Large intestine (tissue), 12 donors: ENCODE measurements at places on chromosomes 16 and 17.
A peak's percentile ranks its signal among the peaks of the same experiment; 100 is the strongest.

DNA sequence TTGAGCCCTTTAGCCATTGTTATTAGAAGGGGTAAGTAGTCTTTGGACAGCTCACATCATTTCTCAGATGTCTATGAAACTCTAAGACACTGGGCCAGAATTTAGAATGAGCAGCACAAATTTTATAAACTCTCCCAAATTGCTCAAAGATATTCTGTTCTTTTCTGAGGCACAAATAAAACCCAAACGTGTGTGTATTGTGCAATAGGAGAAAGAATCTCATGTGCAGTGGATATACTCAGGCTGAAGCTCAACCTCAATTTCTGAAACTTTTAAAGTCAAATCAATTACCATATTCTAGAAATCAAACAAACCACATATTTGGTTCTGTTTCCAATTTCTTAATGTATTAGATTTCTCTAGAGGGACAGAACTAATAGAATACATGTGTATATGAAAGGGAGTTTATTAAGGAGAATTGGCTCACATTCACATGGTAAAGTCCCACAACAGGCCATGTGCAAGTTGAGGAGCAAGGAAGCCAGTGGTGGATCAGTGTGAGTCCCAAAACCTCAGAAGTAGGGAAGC is 403.6 kb downstream of the RBFOX1 start:
- no peaks in the 10 kb centered on the region for H3K36me3 ChIP-seq
- H3K4me1 ChIP-seq, result no peaks in the 10 kb centered on the region
- no peak overlapping the region for H3K4me3 ChIP-seq
- no peak overlapping the region for H3K27ac ChIP-seq

- H3K4me3 ChIP-seq, result peak overlapping the region; percentile 27
- peaks cover 6% of the 10 kb centered on the region for H3K36me3 ChIP-seq
- peaks cover 35% of the 10 kb centered on the region for H3K4me1 ChIP-seq
- peak overlapping the region; percentile 62 for H3K27ac ChIP-seq
Measured at GRCh38 chr17:82106688-82107305, 8.8 kb upstream of the FASN start.

DNA sequence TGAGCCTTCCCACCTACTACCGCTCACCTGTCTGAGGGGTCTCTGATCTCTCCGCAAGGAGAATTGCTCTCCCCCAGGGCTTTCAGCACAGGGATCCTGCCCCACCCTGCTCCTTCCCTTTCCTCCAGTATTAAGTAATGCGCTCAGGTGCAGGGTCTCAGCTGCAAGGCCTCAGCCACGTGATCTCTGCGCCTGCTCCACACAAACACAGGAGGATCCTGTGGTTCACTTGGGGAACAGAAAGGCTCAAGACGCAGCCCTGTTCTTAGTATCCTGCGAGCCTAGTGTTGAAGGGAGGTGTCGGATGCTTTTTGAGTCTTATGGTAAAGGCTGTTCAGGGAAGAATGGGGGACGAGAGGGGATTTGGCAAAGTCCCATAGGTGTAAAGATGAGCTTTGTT is 41.6 kb upstream of the GCSH start:
- no peaks in the 10 kb centered on the region for H3K36me3 ChIP-seq
- H3K27ac ChIP-seq, result no peak overlapping the region
- H3K4me1 ChIP-seq, result no peaks in the 10 kb centered on the region
- DNase-seq, result no peak
- no peaks in the 10 kb centered on the region for H3K27me3 ChIP-seq
- no peak overlapping the region for H3K4me3 ChIP-seq

DNA sequence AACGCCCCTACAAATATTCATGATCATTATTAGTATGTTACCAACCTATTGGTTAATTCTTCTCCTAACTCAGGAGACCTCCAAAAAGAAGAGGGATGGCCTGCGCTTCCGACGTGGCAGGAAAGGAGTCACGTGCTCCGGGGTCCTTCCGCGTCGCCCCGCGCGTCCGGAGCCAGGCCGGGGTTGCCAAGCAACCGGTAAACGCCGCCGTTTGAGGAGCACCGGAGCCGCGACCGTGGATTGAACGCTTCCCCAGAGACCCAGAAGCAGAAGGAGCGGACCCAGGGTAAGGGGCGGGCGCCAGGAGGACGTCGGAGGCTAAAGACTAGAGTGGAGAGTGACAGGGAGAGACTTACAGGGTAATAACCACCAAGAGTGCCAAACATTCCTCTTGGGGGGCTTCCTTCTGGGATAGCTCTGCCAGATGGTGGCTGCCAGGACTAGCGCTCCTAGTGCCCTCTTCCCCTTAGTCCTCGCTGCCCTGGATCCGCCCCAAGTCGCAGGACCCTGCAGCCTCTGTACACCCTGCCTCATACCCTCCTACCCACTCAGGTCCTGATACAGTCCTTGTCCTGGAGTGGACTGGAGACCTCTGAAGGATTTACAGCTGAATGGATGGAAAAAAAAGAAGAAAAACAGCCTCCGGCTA is at the start of gene DNAI2:
TSS of gene DNAI2 (plus strand) at position 175 of the 649 bp plus-strand sequence. CDS start 7,584 bp downstream, outside the sequence.
- no peaks in the 10 kb centered on the region for H3K36me3 ChIP-seq
- peaks cover 9% of the 10 kb centered on the region for H3K27me3 ChIP-seq
- H3K4me3 ChIP-seq, result no peak within 1 kb of the TSS
- DNase-seq, result peak; percentile 53

- peaks cover 36% of the 10 kb centered on the region for H3K4me1 ChIP-seq
- H3K4me3 ChIP-seq, result no peak overlapping the region
- H3K27ac ChIP-seq, result peak overlapping the region; percentile 71
- peaks cover 6% of the 10 kb centered on the region for H3K36me3 ChIP-seq
- no peaks in the 10 kb centered on the region for H3K27me3 ChIP-seq
Measured at GRCh38 chr16:85421338-85422195, 191.6 kb upstream of the GSE1 start.

GRCh38 chr16:84069540-84069939 is 26.9 kb upstream of the SLC38A8 start:
- H3K36me3 ChIP-seq, result peaks cover 72% of the 10 kb centered on the region
- no peak overlapping the region for H3K27ac ChIP-seq
- H3K27me3 ChIP-seq, result no peaks in the 10 kb centered on the region

DNA sequence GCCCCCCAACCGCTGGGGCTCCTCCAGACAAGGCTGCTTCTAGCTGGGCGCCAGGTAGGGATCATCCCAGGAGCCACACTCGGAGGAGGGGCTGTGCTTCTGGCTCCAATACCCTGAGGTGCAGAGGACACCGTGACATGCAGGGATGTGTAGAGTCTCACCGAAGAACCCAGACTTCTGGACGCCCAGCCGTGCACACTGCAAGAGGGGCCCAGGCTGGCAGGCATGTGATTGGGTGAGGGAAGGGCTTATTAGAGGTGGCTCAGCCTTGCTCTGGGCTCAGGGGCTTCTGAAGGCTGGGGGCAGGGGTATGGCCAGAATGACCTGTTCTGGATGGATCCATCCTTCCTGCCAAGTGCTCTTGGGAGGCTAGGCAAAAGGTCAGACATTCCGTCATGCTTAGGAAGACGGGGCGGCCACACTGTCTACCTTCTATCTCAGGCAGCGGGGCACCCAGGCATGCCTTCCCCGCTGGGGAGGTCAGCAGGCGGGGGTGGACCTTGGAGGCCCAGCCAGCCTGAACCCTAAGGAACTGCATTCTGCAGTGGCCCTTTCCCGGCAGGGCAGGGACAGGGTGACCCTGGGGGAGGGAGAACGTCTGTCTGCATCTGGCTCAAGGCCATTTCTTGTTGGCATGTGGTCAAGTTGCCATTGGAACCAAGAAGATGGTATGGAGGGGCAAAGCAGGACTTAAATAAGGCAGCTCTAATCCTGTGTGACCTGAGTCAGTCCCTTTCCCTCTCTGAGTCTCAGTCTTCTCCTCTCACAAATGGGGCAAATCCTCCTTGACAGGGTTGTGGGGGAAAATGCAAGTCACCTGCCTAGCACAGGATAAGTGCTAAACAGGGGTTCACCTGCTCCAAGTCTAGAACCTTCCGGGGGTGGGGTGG is 5.8 kb upstream of the ADGRG1 start:
- DNase-seq, result no peak
- H3K4me3 ChIP-seq, result no peak overlapping the region
- peaks cover 4% of the 10 kb centered on the region for H3K36me3 ChIP-seq
- peak overlapping the region; percentile 61 for H3K27ac ChIP-seq
- no peaks in the 10 kb centered on the region for H3K27me3 ChIP-seq

GRCh38 chr17:13465678-13466077 is 136.1 kb downstream of the HS3ST3A1 start:
- H3K36me3 ChIP-seq, result no peaks in the 10 kb centered on the region
- H3K27me3 ChIP-seq, result no peaks in the 10 kb centered on the region
- DNase-seq, result no peak
- no peak overlapping the region for H3K4me3 ChIP-seq
